ENCODE measurements at places on chromosomes 3 and 15.

GRCh38 chr3:77514766-77515165 lies 474.9 kb downstream of the ROBO2 start:
- no peak for DNase-seq

GRCh38 chr15:81326466-81327212 lies 2.7 kb upstream of the STARD5 start:
- no peak for DNase-seq

- DNase-seq, result no peak
Observed at GRCh38 chr3:146496251-146496650, 26.9 kb upstream of the PLSCR2 start.

GRCh38 chr15:101652786-101653430 lies 727 bp upstream of the TM2D3 start:
- no peak for DNase-seq

GRCh38 chr15:44157679-44158078 lies 37.4 kb downstream of the FRMD5 start:
- peak; percentile 92 for DNase-seq

DNA sequence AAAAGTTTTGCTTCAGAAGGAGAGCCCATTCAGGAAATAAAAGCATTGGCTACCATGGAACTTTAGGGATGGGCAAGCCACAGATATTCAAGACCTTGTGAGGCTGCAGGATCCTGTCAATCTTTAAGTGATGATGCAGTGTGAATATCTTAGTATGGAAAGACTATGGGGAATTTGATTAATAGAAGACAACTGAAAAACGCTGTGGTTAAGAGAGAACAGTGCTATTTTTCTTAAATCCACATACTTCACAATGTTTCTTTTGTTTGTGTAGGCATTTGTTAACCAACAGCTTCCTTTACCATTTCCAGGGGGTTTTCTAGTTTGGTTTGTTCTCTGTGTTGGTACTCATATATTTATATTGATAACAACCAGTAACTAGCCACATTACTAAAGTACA lies 90.3 kb downstream of the TMEM212 start:
- DNase-seq, result no peak

DNA sequence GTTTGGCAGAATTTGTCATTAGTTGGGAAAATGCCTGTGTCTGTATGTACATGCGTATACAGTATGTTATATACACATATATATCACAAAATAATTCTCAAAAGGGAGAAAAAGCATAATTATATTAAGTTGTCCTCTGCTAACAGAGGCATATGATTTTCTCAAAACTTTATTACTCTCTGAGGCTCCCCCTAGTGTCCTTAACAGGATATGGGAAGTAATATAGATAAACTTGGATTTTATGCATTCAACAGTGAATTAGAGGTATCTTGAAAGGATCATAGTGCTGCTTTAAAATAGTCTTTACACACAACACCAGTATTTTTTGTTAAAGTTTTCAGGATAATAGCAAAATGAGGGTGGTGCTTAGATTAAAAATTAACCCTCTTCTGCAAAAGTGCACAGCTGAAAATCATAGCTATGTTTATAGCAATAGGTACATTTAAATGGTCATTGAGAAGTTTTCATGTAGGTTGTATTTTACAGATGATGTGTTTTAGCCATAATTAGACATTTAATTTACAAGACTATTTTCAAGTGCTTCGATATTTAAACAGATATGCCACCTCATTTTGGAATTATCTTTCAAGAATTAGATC lies 454.0 kb upstream of the ROBO2 start:
- no peak for DNase-seq

GRCh38 chr3:190119461-190120268 lies 1.0 kb downstream of the P3H2 start:
- DNase-seq, result no peak

DNA sequence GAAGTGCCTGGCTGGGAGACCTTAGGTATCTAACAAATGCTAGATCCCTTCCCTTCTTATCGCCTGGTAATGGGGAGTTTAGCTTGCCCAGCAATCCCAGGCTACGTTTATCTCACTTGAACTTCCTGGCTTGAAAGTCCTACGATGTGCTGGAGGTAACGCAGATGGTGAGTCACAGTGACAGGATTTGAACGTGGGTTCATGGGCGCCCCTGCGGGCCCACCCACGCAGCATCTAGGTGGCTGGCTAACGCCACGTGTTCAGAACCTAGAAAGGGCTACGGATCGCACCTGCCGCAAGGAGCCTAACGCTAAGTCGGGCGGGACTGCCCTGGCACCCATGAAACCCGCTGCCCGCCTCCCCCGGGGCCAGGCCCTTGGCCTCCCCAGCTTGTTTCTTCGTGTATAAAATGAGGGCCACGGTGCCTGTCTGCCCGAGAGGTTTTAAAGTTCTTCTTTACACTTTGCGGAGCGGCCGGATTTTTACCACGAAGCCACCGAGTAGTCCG lies 600 bp upstream of the USP3 start:
- DNase-seq, result peak; percentile 65

DNA sequence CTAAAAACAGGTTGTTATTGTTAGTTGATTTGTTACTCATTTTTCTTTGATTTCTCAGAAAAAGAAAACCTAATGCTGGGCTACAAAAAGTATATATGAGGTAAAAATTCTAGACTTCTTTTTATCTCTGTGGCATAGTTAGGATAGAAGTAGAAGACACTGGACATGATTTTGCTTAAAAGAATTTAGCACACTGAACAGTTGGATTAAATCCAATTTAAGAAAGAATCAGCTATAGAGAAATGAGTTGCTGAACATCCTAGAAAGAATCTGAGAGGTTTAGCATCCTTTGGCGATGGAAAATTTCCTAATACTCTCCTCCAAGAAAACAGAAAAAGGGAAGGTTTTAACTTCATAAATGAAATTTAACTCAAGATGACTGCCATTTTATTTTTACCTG lies 259.7 kb downstream of the TBL1XR1 start:
- DNase-seq, result no peak

DNA sequence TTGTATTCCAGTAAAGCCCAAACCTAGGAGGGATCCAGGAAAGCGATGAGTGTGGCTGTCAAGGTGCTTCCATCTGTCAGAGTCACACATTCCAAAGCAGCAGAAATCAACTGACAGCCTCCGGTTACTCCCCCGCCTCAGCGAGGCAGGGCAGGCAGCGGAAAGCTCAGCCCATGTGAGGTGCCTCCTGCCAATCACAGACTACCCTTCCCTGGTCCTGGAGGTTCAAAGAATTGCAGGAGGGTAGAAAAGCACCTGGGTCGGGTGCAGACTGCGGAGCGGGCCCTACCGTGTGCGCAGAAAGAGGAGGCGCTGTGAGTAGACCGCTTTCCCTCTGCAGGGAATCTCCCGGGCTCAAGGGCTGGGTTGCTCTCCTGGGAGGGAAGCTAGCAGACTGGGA lies at the start of gene UPK1B:
UPK1B (plus strand) TSS at position 274 of the 400 bp plus-strand sequence. CDS start 13,144 bp downstream, outside the sequence.
- DNase-seq, result no peak

GRCh38 chr15:39174332-39174731 lies 406.5 kb upstream of the THBS1 start:
- DNase-seq, result no peak

DNA sequence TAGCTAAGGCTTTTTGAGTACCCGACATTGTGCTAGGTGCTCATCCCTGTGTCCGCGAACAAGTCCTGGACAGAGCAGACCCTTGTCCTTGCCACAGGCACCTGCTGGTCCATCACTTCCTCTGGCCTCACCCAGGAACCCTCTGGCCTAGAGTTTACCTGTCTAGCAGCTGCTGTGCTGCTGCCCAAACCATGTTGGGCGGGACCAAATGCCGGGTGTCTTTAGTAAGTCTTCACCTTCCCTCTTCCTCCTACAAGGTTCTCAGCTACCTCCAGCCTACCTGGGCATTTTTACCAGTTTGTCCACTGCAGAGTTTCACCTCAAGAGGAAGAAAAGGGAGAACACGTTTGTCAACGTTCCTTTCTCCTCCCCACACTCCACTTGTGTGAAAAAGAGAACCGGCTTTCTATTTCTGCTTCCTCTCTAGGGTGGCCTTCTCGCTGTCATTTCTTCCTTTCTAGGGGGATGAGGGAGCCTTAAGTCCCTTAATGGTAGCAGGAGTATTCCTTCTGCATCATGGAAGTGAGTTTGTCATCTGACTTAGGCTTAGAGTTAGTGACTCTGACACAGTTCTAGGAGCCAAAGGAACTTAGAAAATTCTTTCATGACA lies 80.4 kb upstream of the GCNT3 start:
- no peak for DNase-seq

DNA sequence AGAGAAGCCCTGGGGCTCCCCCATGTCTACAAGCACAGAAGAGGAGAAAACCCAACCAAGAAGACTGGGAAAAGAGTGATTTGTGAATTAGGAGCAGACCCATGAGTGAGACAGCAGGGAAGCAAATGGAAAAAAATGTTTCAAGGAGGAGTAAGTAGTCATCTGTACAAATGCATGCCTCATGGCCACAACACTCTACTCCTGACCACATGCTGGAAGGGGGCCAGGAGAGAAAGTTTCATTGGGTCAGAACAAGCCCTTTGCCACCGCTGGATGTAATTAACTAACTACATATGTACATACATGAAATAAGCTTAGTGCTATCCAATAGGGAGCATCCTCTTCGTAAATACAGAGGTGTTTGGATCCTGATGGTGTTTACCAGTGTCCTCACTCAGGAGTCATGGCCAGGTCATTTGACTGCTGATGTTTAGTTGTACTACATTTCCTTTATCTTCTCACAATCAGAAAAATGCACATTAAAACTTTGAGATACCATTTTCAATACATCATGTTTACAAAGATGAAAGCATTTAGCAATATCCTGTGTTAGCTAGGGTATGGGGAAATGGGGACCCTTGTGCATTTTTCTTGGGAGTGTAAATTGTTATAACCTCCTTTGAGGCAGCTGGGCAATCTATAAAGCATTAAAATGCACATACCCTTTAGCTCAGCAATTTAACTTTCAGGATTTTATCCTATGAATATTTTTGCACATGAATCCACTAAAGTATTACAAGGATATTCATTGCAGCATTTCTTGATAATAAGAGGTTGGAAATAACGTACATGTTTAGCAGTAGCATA lies 27.1 kb downstream of the CLRN1 start:
- DNase-seq, result peak; percentile 75

- peak; percentile 59 for DNase-seq
Observed at GRCh38 chr3:32570421-32571191, at the start of gene DYNC1LI1. DYNC1LI1 (minus strand) TSS chr3:32570858; CDS start chr3:32570770, 88 bp downstream.

- DNase-seq, result no peak
Observed at GRCh38 chr3:126269354-126269753, 87.9 kb downstream of the KLF15 start.

- no peak for DNase-seq
Observed at GRCh38 chr3:72587282-72587681, 261.0 kb downstream of the SHQ1 start.

GRCh38 chr15:66802025-66803001 lies 100.3 kb downstream of the SMAD6 start:
- peak; percentile 24 for DNase-seq

DNA sequence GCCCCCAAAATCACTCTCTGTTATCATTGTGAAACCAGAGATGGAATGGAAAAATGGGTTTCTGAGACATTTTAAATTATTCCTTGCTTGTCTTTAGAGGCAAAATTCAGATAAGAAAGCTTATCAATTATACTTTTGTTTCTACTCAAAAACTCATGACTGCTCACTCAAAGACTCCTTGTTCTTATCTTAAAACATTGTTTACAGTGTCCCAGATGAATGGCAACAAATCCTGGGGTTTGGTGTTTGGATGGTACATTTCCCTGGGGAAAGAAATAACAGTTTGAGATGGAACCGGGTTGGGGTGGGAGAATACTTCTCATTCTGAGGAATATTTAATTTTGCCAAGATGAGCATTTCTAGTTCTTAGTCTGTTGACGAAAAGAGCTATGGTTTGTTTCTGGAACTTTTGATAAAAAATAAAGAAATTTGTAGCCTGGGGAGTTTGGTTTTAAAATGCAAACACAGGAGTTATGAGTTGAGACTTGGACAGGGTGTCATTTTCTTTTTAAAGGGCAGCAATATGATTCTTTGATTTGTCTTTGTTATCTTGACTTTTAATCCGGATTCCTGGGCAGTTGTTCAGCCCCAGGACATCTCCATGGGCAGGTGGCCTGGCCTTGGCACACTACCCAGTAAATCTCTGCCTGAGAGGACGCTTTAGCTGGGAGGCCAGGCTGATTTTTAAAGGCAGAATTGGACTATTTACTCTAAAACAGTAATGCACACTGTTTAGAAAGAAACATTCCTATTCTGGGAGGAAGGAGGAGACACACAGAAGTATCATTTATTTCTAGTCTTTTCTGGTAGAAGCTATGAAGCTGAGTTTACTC lies 32.4 kb downstream of the BTD start:
- no peak for DNase-seq

DNA sequence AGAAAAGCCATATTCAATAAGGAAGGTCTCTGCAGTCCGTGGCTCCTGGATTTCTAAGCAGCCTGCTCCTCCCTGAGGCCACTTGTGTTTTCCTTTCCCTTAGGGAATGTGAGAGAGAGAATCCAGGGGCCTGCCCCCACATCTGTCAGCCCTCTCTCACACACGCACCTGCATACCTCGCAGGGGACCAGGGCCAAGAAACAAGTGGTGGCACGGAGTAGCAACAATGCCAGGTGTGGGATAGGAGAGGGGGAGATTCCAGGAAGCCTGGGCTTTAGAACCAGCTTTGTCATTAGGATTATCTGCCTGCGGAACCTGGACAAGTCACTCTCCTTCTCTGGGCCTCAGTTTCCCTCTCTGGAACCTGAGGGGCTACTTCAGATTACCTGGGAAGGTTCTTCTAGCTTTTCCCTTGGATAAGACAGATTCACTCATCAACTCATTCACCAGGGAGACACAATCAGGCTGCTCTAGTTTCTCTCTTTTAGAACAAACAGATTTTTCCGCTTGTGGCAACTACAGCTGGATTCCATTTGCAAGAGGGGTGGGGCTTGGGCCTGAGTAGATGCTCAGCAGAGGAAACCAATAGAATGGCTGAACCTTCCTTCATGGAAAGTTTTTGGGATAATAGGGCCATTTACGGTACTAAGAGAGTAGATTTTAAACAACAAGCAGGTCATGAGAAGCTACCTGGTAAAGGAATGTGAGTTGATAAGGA lies 19.5 kb downstream of the BCL6 start:
- DNase-seq, result no peak

DNA sequence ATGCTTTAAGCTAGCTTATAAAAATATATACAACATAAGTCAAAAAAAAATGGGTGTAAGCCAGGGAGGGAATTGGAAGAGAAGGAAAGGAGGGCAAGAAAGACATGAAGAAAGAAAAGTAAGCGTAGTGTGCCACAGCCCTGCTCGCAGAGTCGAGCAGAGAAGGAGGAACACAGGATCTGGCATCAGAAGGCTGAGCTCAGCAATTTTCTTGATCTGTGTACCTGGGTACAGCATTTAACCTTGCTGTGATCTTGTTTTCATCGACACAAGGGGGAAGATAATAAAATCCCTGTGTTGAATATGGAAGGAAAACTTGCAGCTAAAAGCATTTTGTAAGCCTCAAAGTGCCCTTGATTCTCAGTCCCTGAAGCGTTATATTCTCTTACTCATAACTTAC lies 23.7 kb upstream of the C2CD4B start:
- no peak for DNase-seq

- DNase-seq, result no peak
Observed at GRCh38 chr15:85005746-85006145, 24.1 kb downstream of the PDE8A start.

GRCh38 chr3:86168512-86168911 lies 822.4 kb downstream of the VGLL3 start:
- DNase-seq, result no peak

All from HS-5 (cell line).